Smooth muscle cell of the brain vasculature (primary cell): ENCODE measurements at places on chromosomes 4 and X.

DNA sequence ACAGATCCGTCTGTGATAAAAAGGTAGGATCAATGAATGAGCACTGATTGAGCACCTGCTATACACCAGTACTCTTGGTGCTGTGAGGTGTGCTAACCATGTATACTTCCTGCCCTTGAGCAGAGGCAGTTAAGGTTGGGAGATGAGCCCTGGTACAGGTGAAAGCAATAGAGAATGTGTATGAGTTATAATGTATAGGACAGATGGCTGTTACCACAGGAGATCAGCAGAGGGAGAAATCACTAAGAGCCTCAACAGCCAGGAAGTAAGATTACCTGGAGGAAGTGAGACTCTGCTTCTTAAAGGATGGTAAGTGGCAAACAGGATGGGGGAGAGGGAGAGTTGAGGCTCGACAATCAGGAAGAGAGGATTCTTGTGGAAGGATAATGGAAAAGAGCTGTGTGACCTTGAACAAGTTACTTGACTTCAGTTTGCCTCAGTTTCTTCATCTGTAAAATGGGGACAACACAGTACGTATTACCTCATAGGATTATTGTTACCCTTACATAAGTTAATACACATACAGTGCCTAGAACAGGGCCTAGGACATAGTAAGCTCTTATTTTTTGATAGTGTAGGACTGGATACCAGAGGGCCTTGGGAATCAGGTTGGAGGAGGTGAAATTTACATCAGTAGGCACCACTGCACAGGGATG lies 9.1 kb downstream of the CXCR3 start:
- no peak for DNase-seq

- DNase-seq = no peak
Measured at GRCh38 chr4:123555807-123556273, 159.2 kb downstream of the SPRY1 start.

GRCh38 chr4:101753721-101754120 lies 36.8 kb upstream of the BANK1 start:
- DNase-seq = no peak

GRCh38 chr4:153564630-153565525 lies 98.7 kb downstream of the TMEM131L start:
- DNase-seq = no peak

- no peak for DNase-seq
Measured at GRCh38 chrX:111519215-111519614, 7.8 kb downstream of the SERTM2 start.

GRCh38 chrX:57900975-57901374 lies 9.3 kb downstream of the ZXDA start:
- no peak for DNase-seq

DNA sequence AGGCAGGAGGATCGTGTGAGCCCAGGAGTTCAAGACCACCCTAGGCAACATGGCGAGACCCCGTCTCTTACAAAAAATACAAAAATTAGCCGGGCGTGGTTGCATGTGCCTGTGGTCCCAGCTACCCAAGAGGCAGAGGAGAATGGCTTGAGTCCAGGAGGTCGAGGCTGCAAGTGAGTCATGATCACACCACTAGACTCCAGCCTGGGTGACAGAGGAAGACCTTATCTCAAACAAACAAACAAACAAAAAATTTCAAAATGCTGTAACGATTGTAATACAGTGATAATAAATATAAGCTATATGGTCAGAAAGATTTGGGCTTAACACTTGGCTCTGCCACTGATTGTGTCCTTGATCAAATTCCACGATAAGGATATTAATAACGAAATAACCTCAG lies 24.2 kb downstream of the SLC25A4 start:
- DNase-seq = no peak

- DNase-seq = peak; percentile 65
Measured at GRCh38 chr4:120071192-120071795, 4.6 kb upstream of the MAD2L1 start.

GRCh38 chr4:164847016-164847415 lies 30.0 kb upstream of the APELA start:
- DNase-seq = no peak

- peak; percentile 52 for DNase-seq
Measured at GRCh38 chr4:85402371-85402770, 72.6 kb upstream of the ARHGAP24 start.

DNA sequence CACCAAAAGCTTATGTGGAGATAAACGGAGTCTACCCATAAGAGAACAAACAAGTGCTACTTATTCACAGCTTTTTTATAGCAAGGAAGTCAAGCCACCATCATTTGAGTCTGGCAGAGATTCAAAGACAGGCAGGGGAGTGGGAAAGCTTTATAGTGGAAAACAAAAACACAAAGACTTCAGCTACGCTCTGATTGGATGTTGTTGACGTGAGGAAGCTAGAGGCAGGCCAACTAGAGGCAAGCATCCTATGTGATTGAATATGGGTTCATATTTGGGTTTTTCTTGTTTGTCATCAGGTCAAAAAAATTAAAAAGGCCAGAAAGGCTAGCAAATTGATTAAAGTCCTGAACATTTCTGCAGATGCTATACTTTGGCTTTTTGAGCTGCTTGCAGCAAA lies 719 bp upstream of the TCEAL4 start:
- no peak for DNase-seq

DNA sequence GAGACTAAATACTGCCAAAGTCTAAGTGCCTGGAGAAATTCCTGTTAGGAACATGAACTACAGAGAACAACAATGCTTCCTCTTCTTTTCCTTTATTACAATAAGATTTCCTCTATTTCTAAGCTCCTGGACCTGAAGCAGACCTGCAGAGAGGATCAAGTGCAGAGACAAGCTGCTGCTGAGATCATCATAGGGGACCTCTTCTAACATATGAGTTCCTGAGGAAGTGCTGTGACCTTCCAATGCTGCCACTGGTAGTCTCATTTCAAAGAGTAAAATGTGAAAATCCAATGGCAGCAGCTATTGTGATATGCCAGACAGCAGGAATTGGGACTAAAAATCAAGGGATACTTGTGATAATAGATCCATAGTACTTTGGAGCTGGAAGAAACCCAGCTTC lies 28.0 kb downstream of the CCNG2 start:
- DNase-seq = no peak

DNA sequence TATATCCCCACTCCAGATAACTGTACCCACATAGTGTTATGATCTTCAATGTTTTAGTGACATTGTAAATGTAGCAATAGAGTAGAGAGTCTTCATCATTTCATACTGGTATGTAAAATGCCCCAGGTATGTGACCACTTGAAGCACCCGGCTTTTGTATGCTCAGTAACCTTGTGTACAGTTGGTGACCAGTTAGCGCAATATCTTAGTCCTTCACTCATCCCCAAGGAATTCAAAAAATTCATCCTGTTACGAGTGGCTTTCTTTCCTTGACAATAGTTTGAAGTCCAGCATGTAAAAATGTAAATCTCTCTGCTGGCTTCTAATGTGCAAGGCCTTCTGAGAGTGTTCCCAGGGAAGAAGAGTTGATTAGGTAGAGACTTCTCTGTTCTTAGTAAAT lies 145.6 kb downstream of the ARX start:
- DNase-seq = no peak

DNA sequence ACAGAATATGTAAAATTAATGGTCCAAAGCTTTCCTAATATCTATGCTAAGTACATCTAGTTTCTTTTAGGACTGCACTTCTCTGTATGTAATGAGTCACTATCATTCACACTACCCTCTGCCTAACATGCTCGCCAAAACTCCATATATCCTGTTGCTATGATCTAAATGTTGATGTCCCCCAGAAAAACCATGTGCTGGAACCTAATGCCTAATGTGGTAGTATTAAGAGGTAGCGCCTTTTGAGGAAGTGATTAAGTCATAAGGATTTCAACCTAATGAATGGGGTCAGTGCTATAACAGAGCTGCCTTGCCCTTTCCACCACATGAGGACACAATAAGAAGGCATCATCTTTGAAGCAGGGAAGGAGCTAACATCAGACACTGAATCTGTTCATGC lies 34.9 kb upstream of the NFKB1 start:
- no peak for DNase-seq

DNA sequence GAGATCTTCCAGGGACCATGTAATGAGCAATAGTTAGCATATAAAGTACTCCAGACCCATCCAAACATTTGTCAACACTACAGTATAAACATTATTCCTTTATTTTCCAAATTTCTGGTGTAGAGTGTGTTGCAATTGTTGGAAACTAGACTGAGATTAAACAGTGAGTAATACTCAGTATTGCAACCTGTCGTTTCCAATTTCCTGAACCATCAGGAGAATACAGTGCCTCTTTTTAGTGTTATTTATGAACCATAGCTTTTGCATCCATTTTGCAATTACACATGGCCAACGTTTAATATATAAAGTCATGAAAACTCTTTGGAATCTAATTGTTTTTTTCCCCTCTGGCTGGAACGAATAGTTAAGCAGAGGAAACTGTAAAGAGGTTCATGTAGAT lies 58.3 kb upstream of the DHRSX start:
- no peak for DNase-seq
